ENCODE measurements at places on chromosomes 12 and 14.

- DNase-seq, result peak; percentile 75
These were observed 183.1 kb upstream of the HIF1A start for GRCh38 chr14:61512026-61512834.

- peak; percentile 79 for DNase-seq
These were observed 24.6 kb downstream of the EXOC5 start for GRCh38 chr14:57244106-57244505.

- no peak for DNase-seq
These were observed 173.9 kb downstream of the TSPAN9 start for GRCh38 chr12:3251067-3251466.

DNA sequence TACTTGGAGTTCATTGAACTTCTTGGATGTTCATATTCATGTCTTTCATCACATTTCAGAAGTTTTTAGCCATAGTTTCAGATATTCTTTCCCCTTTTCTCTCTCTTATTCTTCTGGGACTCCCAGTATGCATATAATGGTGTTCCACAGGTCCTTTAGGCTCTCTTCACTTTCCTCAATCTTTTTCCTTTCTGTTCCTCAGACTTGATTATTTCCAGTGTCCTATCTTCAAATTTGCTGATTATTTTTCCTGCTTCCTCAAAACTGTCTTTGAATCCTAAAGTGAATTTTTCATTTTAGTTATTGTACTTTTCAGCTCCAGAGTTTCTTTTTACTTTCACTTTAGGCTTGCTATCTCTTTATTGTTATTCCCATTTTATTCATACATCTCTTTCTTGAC is 8.8 kb upstream of the ZFP36L1 start:
- DNase-seq, result no peak
